ENCODE measurements at places on chromosomes 3 and 15.

DNA sequence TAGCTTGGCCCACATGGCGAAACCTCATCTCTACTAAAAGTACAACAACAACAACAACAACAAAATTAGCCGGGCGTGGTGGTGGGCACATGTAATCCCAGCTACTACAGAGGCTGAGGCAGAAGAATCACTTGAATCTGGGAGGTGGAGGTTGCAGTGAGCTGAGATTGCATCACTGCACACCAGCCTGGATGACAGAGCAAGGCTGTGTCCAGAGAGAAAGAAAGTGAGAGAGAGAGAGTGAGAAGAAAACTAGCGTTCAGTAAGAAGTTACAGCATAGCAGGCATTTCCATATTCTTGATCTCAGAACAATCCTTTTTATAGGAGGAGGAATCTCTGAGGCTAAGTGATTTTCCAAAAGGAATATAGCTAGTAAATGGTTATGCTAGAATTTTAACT is 1076.1 kb downstream of the AGBL1 start:
- no peak for DNase-seq

- no peak for DNase-seq
These were observed 168.6 kb downstream of the KLF13 start for GRCh38 chr15:31495281-31495680.

DNA sequence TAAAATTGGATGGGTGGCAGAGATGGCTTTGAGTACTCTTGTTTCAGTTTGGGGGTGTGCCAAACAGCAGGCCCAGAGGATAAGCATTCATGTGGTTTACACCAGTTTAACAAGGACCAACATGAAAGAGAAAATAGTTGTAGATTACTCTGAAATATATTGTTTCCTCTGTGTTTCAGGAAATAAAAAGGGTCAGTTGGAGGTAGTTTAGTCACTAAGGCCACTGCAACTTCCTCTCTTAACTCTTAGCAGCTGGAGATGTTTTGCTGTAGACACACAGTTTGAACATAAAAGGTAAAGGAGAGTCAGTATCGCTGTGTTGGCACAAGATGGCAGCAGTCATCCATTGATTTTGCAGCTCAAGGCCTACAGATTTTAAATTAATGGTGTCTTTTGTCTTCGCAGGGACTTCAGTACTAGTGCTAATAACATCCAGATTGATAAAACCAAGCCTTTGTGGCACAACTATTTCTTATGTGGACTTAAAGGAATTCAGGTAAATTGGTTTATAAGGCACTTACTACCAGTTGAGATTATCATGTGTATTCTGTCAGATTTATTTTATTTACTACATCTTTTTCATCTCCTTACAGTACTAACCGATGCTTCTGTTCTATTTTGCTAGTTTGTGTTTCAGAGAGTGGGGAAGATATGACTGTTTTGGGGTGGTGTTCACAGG is 65.5 kb downstream of the GALK2 start:
- DNase-seq: peak; percentile 73

- no peak for DNase-seq
These were observed 152.7 kb downstream of the CHSY1 start for GRCh38 chr15:101099183-101099582.

DNA sequence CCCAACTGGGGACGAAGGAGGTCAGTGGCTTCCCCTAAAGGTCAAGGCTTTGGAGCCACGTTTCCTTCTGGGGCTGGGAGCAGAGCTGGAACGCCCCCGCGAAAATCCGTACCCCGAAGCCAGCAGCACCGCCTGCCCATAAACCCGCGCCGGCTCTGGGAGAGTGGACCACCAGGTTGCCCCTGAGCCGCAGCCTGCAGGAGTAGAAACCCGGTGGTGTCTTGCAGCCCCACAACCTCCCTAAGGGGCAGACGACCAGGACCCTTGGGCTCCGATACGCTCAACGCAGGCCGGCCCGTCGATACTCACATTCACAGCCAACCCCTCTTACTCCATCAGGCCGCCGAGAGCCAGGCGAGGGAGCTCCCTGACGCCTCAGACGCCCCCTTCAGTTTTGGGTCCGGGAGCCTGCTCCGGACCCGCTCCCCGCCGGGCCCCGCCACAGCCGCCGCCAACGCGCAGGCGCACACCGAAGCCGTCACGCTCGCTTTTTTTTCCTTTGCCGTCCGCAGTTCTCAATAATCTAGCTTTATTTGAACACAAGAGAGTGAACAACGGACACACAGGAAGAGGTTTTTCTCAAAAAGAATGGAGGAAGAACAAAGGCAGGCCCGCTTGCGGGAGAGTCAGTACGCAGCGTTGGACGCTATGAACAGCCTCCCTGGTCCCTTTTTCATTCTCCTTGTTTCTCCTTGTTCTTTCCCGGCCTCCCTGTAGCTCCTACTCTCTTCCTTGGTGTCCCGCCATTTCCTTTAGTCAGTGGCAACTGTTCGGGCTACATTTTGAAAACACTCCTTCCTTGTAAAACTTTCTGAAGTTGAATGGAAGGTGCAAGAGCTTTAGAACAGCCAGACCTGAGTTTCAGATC is at the start of gene ZNF106:
Gene ZNF106 (minus strand): TSS at position 471 of the 868 bp plus-strand sequence. CDS start 18,852 bp downstream, outside the sequence.
- DNase-seq: peak; percentile 66

DNA sequence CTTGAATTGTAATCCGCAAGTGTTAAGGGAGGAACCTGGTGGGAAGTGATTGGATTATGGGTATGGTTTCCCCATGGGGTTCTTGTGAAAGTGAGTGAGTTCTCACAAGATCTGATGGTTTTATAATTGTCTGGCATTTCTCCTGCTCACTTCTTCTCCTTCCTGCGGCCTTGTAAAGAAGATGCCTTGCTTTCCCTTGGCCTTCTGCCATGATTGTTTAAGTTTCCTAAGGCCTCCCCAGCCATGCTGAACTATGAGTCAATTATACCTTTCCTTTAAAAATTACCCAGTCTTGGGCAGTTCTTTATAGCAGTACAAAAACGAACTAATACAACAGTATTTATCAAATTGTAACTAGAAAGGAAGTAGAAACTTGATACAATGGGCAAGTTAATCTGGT is 31.9 kb downstream of the IFT57 start:
- no peak for DNase-seq

DNA sequence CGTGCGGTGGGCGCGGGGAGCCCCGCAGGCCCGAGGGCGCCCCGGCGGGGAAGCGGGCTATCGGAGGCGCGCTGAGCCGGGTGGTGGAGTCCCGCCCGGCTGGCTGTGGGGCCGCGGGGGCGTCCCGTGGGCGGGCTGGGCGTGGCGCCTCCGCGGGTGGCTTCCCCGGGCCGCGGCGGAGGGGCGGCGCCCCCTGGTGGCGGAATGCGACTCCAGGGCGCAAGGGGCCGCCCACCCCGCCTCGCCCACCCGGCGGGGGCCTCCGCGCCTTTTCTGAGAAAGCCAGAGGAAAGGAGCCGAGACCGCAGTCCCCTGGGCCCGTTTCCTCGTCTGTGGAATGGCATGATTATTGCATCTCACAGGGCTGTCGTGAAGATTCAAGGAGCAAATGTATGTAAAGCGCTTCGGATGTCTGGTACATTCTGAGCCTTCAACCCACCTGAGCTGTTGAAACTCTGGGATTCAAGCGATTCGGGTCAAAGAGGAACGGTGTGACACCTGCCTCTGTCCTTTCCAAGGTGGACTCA is 31.9 kb upstream of the RAB6B start:
- DNase-seq: peak; percentile 42

DNA sequence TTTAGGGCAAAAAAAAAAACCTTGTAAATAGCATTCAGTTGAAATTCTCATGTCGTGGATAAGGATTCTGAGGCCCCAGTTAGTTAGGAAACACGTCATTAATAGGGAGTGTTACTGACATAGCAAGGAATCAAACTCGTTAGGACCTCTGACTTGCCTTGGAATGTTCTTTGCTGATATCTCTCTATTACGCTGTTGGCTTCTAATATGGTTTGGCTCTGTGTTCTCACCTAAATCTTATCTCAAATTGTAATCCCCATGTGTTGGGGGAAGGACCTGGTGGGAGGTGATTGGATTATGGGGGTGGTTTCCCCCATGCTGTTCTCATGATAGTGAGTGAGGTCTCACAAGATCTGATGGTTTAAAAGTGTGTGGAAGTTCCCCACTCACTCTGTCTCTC is 40.3 kb downstream of the CHL1 start:
- DNase-seq: no peak

DNA sequence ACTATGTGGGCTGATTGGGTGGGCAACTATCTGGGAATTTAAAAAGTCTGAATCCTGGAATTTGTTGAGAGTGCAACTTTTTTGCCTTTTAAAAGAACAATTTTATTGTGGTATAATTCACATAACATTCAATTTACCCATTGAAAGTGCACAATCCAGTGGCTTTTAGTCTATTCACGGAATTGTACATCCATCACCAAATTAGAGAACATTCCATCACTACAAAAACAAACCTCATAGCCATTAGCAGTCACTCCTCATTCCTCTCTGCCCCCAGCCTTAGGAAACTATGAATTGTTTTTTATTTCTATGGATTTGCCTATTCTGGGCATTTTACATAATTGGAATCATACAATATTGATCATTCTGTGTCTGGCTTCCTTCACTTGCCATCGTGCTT is 101.8 kb upstream of the ALDH1A3 start:
- no peak for DNase-seq

DNA sequence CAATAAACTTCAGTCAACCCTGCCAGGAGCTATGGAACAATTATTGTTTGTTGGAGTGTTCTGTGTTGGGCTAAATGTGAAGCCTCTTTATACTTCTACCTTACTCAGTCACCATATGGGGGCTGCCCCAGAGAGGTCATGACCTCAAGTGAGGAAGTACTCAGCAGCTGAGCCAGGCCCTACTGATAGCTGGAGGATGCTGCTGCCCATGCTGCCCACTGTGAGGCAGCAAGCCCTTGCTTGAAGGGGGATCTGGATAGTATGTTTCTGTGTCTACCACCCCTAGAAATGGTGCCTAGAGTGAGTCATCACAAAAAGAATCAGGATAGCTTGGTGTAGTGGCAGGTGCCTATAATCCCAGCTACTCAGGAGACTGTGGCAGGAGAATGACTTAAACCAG is 4.5 kb upstream of the RPL24 start:
- DNase-seq: no peak

DNA sequence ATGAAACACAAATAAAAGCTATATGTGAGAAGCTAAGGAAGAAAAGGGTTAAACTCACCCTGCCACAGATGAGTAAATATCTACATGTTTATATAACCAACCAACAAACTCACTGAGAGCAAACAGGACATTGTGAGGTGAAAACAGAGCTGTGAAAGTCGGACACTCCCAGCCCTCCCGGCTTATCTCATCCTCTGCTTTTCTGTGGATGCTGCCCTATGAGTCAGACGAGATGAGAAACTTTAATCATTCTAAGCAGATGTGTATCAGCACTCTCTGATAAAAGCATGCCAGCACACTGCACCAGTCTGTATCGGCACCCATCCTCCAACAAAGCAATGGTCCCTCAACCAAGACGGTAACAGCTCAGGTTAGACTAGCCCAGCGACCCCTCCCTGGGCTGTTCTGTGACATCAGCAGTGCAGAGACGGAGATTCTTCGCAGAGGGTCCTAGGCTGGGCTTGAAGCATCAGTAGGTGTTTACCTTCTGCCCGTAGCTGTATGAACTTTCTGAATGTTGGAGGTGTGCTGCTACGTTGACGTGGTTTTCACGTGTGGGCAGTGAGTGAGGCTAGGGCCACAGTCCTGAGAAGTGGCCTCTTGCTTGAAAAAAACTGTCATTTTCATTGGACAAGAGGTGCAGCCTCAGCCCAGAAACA is 119.8 kb upstream of the ALDH1A3 start:
- no peak for DNase-seq

- DNase-seq: peak; percentile 25
These were observed 181.6 kb downstream of the CFAP20DC start for GRCh38 chr3:58868097-58868779.

- DNase-seq: no peak
These were observed 234.6 kb upstream of the BHLHE40 start for GRCh38 chr3:4744405-4745234.

DNA sequence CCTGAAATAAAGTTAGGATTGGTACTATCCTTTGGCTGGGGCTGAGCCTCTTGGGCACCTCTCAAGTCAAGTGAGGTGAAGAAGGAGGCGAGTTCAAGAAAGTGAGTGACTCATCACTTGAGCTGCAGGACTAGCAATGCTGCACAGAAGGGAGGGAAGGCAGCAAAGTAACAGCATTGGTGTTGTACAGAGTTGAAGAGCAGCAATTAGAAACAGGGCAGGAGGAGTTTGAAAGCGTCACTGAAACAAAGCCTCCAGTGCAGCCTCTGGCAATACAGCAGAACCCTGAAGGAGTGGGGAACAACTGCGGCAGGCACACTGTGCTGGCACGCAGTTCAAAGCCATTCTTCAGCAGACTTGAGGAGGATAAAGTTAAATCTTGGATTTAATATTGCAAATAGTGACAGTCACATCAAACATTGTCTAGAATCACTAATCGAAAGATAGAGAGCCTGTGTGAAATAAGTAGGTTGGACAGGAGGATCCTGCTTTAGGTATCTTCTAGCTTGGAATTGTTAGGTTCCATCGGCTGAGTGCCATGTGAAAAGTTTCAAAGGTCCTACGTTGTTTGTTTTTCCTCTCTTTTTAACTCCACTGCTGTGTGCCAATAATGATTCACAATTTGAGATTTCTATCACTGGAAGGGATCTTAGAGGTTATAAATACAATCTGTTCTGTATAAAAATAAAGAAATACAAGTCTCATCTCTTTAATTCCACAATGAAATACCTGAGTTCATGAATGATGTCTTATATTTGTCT is 479.8 kb downstream of the NAALADL2 start:
- no peak for DNase-seq

- peak; percentile 65 for DNase-seq
These were observed 3.5 kb downstream of the DUSP7 start for GRCh38 chr3:52052831-52053306.

DNA sequence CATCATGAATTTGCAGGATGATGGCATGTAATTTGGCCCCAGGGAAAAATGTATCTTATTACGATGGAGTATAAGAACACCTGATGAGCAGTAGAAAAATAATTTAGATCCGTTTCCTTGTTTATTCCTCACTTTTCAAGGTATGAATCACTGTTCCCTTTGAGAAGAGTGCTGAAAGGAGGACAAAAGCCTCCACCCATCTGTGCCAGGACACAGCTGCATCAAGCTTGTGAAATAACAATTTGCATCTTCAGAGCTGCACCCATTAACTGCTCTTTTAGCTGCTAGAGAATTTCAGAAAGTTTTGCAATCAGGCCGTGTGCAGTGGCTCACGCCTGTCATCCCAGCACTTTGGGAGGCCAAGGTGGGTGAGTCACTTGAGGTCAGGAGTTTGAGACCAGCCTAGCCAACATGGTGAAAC is 9.6 kb downstream of the CLDND1 start:
- DNase-seq: no peak

DNA sequence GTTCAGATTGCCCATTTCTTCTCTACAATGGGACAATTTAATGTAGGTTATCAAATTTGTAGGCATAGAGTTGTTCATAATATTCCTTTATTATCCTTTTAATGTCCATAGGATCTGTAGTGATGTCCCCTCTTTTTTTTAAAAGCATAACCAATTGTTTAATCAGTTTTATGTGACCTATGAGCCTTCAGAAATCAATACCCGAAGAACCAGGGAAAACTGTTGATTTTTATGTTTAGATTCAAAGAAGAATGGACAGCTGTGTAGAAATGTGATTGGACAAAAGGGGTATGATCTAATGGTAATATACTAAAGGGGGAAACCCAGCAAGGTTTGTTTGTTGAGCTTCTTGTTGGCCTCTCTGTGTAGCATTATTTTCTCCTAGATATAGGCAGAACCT is 39.5 kb downstream of the SUSD5 start:
- no peak for DNase-seq

- DNase-seq: no peak
These were observed 58.3 kb upstream of the TRAK1 start for GRCh38 chr3:42032693-42033349.

GRCh38 chr3:51942603-51943450 is 664 bp downstream of the PARP3 start:
- DNase-seq: no peak
